HS-27A (cell line): ENCODE measurements at places on chromosomes 7 and 10.

- DNase-seq, result no peak
Measured at GRCh38 chr10:89413398-89413912, 913 bp upstream of the IFIT5 start.

DNA sequence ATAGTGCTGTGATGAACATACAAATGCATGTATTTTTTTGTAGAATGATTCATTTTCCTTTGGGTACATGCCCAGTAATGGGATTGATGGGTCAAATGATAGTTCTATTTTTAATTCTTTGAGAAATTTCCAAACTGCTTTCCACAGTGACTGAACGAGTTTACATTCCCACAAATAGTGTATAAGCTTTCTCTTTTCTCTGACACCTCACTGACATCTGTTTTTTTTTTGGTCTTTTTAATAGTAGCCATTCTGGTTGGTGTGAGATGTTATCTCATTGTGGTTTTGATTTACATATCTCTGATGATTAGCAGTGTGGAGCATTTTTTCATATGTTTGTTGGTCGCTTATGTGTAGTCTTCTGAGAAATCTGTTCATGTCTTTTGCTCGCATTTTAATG lies 195.0 kb upstream of the AGK start:
- DNase-seq, result no peak

- DNase-seq, result no peak
Measured at GRCh38 chr10:116211682-116212081, 61.3 kb downstream of the GFRA1 start.

- no peak for DNase-seq
Measured at GRCh38 chr7:140485500-140486265, 6.4 kb upstream of the MKRN1 start.

GRCh38 chr7:69130396-69130795 lies 467.9 kb upstream of the AUTS2 start:
- DNase-seq, result no peak

DNA sequence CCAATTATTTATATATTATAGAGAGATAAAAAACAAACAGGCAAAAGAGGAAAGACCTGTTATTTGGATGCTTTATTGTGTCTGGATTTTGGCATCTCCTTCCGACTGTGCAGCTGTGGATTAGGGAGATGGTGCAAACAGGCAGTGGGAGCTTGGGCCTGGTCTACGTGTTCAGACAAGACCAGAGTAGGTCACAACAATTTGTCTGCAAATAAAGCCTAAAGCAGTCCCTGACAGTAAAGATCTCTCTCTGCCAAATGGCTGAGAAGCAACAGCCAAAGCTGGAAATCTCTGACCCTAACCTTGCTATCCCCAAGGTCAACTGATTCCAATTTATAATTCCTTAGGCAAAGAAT lies 82.0 kb downstream of the ABLIM1 start:
- no peak for DNase-seq

DNA sequence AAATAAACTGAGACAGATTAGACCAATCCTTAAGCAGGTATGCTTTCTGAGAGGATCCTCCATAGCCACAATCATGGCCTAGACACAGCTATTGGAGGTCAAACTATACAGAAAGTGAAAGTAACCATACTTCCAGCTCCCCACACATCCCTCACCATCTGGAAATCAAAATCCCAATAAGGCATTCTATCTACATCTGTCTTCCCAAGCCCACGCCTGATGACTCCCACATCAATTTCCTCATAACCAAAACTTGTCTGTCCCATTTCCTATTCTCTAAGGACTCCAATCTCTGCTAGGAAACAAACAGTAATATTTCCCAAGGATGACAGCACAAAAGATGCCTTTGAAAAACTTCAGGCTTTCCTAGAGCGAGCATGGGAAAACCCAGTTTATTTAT lies 247.3 kb upstream of the HPS1 start:
- no peak for DNase-seq

DNA sequence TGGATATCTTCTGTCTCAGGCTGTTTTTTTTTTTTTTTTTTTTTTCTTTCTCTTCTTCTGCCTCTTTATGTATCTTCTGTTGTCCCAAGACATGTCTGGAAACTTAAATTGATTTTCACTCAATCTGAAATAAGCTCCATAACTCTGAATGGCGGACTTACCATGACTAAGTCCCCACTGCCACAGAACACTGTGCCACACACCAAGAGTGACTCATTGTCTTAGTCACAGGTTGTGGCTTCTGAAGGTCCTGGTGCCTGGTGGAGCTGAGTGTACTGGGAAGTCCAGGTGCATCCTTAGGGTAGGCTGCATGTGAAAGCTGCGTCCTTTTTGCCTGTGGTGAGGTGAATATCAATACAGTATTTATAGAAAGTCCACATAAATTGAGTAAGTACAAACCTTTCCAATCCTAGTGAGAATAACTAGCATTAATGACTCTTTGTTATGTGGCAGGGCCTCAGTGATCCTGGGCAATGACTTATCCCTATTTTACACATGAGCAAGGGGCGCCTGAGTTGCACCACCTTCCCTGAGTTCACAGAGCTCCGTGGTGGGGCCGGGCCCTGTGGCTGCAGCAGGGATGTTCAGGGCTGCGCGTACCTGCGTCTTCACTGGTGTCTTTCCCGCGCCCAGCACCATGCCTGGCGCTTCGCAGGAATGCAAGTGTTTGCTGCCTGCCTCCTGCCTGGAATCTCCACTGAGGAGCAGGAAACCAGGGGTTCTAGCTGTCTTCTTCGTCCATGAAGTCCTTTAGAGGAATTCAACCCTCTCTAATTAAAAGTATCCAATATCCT lies 4.3 kb downstream of the PFKP start:
- DNase-seq, result peak; percentile 43

GRCh38 chr10:54484186-54484585 lies 316.8 kb downstream of the PCDH15 start:
- no peak for DNase-seq

GRCh38 chr7:134903073-134903790 lies 83.1 kb upstream of the AGBL3 start:
- no peak for DNase-seq

DNA sequence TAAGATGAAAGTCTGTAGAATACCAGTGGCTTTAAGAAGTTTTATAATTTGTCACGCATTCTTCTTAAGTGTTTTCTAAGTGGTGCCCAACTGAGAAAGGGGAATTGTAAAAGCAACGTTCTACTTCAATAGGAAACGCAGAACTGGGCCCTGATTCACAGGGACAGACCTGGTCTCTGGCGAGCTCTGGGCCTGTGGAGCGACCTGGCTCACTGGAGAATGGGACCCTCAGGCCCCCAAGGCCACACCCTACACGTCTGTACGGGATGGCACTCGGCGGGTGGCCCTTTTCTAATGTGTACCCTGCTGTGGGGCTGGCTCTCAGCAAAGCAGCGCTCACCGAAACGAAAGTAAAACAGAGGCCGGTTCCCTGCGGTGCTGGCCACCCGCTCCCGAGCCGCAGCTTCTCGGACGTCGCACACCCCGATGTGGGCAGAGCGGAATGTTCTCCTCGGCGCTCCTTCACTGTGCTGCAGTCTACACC lies 205.0 kb downstream of the DIP2C start:
- no peak for DNase-seq

GRCh38 chr7:76047305-76047810 lies 442 bp downstream of the STYXL1 start:
- no peak for DNase-seq

DNA sequence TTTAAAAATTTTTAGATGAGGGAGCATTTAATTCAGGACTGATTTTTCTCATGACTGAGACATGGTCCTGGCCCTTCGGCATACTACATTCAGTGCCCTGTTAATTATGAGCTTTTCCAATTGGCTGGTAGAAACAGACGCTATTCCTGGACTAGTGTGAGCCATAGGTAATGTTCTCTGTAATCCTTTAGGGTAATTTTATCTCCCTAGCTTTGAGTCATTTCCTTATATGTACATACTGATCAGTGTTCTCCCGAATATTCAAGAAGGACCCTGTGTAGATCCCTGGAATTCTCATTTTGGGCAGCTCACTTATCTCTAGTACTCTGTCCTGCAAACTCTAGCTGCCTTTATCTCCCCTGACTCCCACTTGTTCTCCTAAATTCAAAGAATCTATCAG lies 92.6 kb upstream of the NPY start:
- no peak for DNase-seq

DNA sequence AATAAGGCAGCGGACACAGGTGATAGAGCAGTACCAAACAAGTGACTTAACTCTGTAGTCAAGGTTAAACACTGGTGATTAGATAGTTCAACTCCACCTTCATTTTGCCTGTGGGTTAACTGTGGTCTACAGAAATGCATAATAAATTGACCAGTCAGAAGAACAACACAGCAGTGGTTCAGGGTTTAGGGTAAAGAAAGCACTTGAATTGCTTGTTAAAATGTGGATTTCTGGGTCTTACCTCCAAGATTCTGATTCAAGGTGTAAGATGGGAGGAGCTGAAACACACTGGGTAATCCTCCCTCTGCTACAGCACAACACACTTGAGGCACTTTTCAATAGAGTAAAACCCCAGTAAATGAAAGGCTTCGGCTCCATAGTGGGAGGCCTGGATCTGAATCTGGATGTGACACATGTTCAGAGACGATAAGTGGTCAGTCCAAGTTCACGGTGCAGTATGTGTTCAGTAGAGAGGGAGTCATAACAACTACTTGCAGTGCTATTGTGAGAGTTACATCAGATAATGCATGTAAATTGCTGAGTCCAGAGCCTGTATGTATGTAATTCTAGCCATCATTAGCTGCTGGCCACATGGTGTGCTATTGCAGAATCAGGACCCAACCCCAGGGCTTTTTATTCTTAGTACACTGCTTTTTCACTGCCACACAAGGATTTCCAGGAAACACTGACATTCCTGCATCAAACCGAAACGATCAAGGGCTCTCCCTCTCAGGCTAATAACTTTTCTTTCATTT lies 141.7 kb downstream of the SORCS1 start:
- DNase-seq, result no peak

DNA sequence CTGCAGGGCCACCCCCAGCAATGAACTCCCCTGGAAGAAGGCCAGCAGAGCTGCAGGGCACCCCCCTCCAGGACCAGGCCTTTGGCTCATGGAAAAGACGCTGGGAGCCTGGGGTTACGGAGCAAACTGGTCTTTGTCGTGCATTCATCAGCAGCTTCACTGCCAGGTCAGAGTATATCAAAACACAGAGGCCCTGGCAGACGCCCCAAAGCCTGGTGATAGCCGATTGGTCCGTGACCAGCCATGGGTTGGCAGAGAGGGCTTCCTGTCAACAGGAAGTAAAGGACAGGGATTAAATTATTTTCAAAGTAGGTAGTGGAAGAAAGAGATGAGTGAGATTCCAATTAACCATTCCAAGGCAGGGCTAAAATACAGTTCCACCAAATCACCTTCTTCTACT lies 9.0 kb downstream of the PRKAG2 start:
- no peak for DNase-seq

- DNase-seq, result no peak
Measured at GRCh38 chr10:112842832-112843360, 107.2 kb upstream of the TCF7L2 start.

GRCh38 chr7:42692621-42693020 lies 219.2 kb downstream of the C7orf25 start:
- DNase-seq, result no peak

GRCh38 chr7:141320287-141320686 lies 230.9 kb upstream of the AGK start:
- no peak for DNase-seq

GRCh38 chr10:110534571-110534970 lies 32.9 kb upstream of the SMC3 start:
- no peak for DNase-seq

- DNase-seq, result no peak
Measured at GRCh38 chr7:517774-518629, 1.6 kb downstream of the PDGFA start.

- no peak for DNase-seq
Measured at GRCh38 chr10:104076743-104077160, 8.9 kb downstream of the COL17A1 start.

DNA sequence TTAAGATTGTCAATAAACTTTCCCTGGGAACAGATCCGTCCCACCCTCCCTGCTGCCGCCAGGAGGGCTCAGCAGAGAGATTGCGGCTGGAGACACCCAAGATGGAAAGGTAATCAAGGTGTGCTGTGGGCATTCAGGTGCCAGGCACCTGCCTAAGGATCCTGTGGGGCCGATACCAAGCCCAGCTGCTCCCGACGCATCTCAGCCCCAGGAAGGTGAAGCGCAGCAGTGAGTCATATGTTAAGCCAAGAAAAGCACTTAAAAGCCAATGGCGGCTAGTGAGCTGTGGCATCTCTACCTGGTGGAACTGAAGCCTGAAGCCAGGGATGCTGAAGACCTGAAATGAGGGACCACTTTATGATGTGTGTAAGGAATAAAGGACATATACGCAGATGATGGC lies 6.1 kb downstream of the WDR86 start:
- no peak for DNase-seq

GRCh38 chr7:112580717-112581435 lies 100.1 kb downstream of the LSMEM1 start:
- no peak for DNase-seq

DNA sequence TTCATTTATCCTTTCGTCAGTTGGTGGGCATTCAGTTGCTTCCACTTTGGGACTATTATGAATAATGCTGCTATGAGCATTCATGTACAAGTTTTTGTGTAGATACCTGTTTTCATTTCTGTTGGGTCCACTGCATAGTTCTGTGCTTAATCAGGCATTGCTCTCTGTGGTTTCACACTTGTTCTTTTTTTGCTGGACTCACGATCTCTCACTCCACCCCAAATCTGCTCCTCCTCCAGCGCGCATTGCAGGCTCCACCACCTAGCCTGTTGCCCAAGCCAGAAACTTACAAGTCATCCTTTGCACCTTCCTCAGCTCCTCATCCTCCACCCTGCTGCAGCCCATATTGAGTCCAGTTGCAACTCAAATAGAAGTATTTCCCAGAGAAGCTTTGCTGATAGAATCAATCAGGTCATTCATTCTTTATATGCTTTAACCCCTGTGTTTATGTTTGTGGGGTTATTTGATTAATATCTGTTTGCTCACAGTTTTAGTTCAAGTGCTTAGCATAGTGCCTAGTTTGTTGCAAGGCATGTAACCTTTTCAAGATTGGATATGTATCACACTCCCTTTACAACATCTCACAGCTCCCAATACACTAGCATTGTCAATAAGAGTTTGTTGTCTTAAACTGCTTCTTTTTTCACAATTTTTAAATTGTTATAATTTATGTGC lies 16.6 kb upstream of the AFAP1L2 start:
- DNase-seq, result no peak

DNA sequence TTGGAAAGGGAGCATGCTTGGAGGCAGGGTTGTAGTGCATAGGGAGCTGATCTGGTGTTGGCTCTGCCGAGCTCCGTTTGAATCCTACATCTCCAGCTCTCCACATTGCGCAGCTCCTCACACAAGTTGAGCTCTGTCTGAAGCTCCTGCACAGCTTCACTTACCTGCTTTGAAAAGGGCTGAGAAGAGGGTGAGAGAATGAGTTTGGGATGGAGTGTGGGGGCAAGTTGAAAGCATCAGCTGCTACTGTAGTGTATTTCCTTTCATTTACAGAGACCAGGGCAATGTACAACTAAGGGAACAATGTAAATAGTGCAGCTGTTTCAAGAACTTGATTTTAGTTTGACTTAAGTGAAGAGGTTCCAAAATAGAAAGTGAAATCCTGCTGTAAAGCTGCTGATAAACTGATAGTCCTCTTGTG lies 88.5 kb downstream of the VTI1A start:
- no peak for DNase-seq
